ENCODE measurements at places on chromosomes 7 and 10.

GRCh38 chr10:122073508-122073907 lies 84.5 kb downstream of the TACC2 start:
- no peak for DNase-seq

DNA sequence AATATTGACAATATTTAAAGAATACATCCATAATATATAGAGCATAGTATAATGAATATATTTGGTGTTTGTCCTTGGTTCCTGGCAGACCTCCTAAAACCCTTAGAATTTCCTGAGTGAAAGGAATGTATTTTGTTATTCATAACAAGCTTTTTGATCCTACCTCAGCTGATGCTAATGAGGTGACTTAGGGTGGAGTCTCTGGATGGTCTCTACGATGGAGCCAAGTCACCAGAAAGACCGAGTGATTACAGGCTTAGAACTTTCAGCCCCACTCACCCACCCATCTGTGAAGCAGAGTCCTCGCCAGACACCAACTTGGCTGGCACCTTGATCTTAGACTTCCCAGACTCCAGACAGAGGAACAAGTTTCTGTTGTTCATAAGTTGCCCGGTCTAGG lies 35.9 kb downstream of the UPF2 start:
- DNase-seq: no peak

DNA sequence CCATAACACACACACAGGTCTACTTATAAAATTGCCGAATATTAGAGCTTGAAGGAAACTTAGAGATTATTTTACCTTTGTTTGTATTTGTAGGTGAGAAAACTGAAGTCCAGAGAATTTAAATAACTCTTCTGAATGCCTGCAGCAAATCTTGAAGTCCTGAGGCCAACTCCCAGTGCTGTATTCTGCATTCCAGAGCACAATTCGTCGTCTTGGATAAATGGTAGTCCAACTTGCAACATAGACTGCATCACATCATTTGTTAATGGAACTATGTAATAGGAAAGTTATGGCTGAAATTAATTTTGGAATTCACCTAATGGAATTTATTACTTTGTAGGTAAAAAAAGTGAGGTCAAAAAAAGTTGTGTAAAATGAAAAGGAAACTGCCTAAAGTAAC lies 37.3 kb upstream of the SEMA3D start:
- DNase-seq: no peak

GRCh38 chr7:74226633-74227032 lies 16.8 kb downstream of the LAT2 start:
- DNase-seq: no peak

GRCh38 chr10:129614341-129614740 lies 147.3 kb downstream of the MGMT start:
- DNase-seq: no peak
